ENCODE measurements at places on chromosomes 12 and 14.
A peak's percentile ranks its signal among the peaks of the same experiment; 100 is the strongest.

DNA sequence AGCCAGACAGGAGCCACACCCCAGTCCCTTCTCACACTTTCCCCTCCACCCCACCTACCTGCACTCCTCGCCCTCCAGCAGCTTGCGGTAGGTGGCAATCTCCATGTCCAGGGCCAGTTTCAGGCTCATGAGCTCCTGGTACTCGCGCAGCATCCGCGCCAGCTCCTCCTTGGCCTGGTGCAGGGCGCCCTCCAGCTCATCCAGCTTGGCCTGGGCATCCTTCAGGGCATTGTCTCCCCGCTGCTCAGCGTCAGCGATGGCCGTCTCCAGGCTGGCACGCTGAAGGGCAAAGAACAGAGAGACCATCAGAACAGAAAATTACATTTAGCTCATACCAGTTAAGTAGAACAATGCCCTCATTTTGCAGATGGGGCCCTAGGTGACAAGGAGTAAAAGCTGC lies 5.5 kb downstream of the KRT74 start:
- no peak for DNase-seq

GRCh38 chr14:92503756-92504491 lies 9.7 kb upstream of the RIN3 start:
- DNase-seq: no peak

DNA sequence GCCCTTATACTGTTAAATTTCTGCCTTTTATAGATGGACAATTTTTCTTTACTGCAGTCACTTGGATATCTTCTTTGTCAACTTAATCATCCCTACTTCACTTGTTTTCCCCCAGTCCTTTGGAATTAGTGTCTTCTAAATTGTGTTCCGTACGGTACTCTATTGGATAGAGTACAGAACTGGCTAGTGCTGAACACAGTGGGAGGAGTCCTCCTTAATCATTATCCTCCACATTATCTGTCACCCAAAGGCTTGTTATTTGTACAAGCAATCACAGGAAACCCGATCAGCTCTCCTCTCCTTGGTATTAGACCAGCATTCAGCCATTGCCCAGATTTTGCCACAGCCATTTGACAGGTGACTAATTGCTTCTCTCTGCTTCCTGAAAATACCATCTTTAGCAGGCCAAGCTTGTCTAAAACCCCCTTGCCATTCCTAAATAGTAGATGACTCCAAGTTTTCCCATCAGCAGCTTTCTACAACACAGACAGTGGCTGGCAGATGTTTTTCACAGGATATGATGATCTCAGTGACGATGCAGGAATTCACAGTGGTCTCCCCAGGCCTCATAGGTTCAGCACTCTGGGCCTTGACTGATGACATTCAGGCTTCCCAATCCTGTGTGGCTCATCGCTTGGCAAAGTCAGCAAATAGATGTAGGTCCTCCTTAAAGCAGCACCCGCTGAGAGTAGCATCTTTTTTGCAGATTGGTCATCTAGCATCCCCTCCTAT lies 216.0 kb upstream of the RGS6 start:
- DNase-seq: no peak

GRCh38 chr14:52071675-52072074 lies 2.8 kb upstream of the NID2 start:
- DNase-seq: no peak

DNA sequence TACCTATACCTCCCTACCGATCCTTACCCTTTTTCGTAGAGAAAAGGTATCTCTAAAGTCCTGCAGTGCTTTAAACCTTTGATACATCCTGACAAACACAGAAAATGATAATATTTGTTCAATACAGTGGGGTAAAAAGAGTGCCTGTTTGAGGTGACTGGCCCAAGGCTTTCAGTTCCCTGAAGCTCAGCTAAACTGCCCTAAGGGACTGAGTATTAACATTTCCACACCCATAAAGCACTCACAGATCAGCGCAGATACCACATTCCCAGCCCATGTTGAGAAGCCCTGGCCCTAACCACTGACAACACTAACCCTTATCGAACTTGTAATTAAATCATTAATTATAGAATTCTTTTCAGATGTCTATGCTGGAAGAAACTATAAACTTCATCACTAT lies 108.7 kb downstream of the DIP2B start:
- no peak for DNase-seq

DNA sequence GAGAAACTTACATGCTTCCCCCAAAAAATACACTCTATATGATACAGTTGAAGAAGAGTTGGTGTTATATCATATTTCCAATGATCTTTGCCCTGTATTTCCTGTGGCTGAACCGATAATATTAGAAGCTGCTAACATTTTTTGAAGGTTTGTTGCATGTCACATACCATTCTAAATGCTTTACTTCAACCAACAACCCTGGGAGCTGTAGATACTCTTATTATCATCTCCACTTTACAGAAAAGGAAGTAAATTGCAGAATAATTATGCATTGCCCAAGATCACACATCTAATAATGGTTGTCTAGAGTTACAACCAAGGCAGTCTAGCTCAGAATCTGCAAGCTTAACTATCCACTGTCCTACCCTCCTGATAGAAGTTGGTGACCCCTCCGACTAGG lies 182.8 kb downstream of the NUAK1 start:
- no peak for DNase-seq

DNA sequence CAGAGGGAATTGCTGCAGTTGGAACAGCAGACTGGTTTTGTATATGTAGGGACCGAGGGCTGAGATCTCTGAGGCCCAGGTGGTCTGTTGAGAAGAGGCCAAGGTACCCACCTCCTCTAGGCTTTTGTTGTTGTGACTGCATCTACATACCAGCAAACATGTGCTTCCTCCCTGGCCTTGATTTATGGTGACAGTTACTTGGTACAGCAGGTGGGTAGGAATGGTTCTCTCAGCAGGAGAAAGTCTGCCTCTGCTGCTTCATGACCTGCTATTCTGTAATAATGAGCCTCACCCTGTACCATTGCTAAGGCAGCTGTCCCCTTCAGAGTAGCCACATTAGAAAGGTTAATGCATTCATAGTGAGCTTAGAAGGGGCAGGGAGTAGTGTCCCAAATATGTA lies 196.7 kb upstream of the PELI2 start:
- no peak for DNase-seq

DNA sequence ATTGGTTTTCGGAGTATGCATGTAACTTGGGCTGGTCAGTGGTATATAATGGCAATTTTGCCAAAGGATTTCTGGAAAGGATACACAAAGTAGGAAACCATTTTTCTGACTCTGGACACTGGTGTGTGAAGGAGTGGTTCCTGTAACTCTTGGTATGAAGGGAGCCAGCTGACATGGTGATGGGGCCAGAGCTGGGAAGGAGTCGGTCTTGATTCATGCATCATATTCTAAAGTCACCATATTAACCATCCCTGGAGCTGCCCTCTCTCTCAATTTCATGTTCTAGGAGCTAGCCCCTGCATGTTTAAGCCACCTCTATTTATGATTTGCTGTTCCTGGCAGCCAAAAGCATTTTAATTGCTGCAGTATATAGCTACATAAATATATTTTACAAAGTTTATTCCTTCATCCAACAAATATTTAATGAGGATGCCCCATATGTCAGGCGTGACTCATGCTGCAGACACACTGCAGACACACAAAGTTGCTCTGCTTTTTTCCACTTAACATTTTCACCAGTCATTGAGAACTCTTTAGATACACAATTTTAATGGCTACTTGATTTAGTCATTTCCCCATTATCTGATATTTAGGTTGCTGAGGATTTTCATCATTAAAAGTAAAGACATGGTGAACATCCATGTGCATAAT lies 78.7 kb upstream of the PSMC1 start:
- no peak for DNase-seq

- DNase-seq: no peak
These were observed 94.0 kb downstream of the RPS29 start for GRCh38 chr14:49492151-49492550.

GRCh38 chr12:1835211-1836131 lies 15.1 kb downstream of the LRTM2 start:
- no peak for DNase-seq

GRCh38 chr14:63777024-63777423 lies 49.2 kb upstream of the SGPP1 start:
- DNase-seq: no peak

DNA sequence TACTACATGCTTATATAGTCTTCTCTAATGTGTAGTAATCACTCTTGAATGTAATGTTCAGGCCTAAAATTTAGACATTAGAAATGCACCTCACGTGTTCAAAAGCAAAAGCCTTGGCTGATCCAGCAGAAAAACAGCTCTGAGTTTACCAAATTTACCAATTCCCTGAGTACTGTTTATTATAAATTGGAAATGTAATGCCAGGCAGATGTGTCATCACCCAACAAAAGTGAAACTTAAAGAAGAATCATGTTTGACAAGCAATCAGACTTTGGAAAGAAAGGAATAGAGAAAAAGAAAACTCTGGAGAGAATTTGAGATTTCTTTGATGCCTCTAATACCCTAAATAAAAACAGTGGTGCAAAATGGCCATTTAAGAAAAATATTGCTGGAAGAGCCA lies 26.5 kb upstream of the STRAP start:
- no peak for DNase-seq

DNA sequence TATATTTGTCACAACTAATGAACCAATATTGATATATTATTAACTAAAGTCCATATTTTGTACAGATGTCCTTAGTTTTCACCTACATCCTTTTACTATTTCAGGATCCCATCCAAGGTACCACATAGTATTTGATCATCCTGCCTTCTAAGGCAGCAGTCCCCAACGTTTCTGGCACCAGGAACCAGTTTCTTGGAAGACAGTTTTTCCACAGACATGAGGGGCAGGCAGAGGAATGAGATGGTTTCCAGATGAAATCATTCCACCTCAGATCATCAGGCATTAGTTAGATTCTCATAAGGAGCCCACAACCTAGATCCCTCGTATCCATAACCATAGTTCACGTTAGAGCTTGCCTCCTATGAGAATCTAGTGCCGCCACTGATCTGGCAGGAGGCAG lies 82.8 kb upstream of the BCL2L14 start:
- DNase-seq: no peak

GRCh38 chr12:3002646-3003045 lies 43.4 kb downstream of the TEAD4 start:
- DNase-seq: no peak

DNA sequence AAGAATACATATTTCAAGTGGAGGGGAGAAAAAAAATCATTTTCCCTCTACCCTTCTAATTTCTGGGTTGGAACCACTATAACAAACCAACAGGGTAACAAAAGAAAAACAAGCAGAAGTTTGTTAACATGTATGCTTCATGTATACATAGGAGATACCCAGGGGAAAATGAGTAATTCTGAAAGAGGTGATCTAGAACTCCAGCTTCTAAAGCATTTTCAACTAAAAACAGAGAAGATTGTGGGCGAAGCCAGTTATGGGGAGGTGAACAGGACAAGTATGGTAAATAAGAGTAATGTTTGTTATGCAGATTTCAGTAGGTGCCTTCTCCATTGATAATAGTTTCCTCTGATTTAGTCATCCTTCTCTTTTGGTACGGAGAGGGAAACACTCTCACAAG lies 16.7 kb downstream of the FNTB start:
- DNase-seq: no peak

- peak; percentile 89 for DNase-seq
These were observed at the start of gene ZBTB25 for GRCh38 chr14:64503434-64504309. TSS of gene ZBTB25 (minus strand) at chr14:64503838. CDS start at chr14:64490533, 13,305 bp downstream.

GRCh38 chr12:52590021-52590420 lies 11.2 kb downstream of the KRT72 start:
- DNase-seq: no peak

GRCh38 chr14:77485256-77485655 lies 13.4 kb downstream of the ISM2 start:
- no peak for DNase-seq

DNA sequence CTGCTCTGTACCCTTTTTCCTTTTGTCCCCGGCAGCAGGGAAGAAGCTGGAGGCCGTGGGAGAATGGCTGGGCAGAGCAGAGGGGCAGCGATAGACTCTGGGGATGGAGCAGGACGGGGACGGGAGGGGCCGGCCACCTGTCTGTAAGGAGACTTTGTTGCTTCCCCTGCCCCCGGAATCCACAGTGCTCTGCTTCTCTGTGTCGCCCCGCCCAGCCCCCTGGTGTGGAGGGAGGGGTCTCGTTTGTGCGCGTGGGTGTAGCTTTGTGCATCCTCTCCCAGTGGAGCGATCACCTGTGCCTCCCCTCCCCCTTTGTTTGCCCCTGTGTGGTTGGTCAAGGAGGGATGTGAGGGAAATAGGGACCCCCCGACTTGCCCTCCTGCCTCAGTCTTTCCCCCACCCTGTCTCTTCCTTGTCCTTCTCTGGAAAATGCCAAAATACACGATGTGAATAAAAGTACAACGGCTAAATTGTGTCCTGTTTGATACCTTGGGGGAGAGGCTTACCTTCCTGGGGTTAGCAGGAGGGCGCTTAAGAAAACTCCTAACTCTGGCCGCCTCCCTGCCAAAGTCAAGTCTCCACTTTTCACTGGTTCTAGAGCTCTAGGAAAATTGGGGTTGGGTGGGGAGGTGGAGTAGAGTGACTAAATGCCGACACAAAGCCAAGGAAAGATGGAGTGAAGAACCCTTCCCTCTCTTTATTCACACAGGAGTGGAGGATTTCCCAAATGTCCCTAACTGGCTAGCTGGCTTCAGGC lies 990 bp upstream of the TPI1 start:
- DNase-seq: no peak

GRCh38 chr14:68137704-68138619 lies 318.4 kb downstream of the RAD51B start:
- peak; percentile 2 for DNase-seq

- DNase-seq: no peak
These were observed 47.5 kb upstream of the DDX11 start for GRCh38 chr12:31026202-31026601.

GRCh38 chr12:121304306-121304705 lies 7.8 kb upstream of the CAMKK2 start:
- no peak for DNase-seq

GRCh38 chr12:49980501-49981349 lies 8.0 kb downstream of the AQP6 start:
- DNase-seq: no peak

GRCh38 chr12:121145221-121145620 lies 12.5 kb downstream of the P2RX7 start:
- no peak for DNase-seq

DNA sequence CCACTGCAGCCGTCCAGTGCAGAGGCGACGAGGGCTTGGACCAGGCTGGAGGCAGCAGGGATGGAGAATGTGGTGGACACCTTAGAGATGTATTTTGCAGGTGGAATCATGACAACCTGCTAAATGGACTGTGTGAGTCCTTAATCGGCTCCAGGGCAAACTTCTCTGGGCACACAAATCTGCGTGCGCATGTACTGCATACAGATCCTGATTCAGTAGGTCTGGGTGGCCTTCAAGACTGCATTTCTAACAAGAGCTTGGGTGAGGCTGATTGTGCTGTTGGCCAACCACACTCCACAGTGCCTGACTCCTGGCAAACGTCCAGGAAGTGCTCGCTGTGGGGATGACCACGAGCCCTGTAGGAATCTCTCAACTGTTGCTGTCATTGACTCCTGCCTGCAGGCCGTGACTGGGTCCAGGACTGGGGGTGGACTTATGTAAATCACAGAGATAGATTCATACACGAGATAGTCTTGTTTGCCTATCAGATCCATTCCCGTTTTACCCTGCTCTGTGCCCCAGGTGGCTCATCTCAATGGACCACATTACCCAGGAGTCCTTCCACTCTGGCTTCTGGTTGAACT lies 27.2 kb downstream of the JDP2 start:
- DNase-seq: no peak
